ENCODE measurements at places on chromosomes 2 and 18.
A peak's percentile ranks its signal among the peaks of the same experiment; 100 is the strongest.

GRCh38 chr2:200814276-200814815, 2.6 kb downstream of the BZW1 start:
- DNase-seq, result no peak

GRCh38 chr2:165499131-165499530, 29.6 kb downstream of the CSRNP3 start:
- no peak for DNase-seq

- peak; percentile 96 for DNase-seq
Measured at GRCh38 chr2:63840785-63841253, 877 bp upstream of the UGP2 start.

- DNase-seq, result no peak
Measured at GRCh38 chr2:176997792-176998169, 214.8 kb upstream of the HNRNPA3 start.

- no peak for DNase-seq
Measured at GRCh38 chr2:48253301-48253700, 276.7 kb upstream of the STON1 start.

DNA sequence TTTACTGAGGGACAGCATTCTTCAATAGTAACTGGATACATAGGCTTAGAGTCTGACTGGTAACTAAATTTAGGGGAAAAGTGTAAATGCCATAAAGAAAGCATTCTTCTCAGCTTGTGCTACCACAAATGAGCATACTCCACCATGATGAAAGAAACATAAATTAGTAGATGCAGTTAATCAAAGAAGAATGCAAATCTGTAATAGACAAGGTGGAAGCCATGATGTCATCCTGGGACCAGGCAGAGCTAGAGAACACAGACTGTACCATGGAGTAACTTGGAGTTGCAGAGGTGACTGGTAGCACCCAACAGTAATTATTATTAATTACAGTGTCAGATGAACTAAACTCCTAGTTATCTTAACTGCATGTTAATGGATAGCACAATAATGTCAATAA, 51.7 kb downstream of the RBKS start:
- DNase-seq, result no peak

- DNase-seq, result no peak
Measured at GRCh38 chr18:74579496-74580065, 18.1 kb upstream of the ZNF407 start.

GRCh38 chr18:79315596-79315995, 80.1 kb upstream of the NFATC1 start:
- DNase-seq, result no peak

GRCh38 chr2:86105252-86105968, at the start of gene POLR1A:
POLR1A (minus strand) TSS chr2:86105886; CDS start chr2:86105776, 110 bp downstream.
- peak; percentile 63 for DNase-seq

DNA sequence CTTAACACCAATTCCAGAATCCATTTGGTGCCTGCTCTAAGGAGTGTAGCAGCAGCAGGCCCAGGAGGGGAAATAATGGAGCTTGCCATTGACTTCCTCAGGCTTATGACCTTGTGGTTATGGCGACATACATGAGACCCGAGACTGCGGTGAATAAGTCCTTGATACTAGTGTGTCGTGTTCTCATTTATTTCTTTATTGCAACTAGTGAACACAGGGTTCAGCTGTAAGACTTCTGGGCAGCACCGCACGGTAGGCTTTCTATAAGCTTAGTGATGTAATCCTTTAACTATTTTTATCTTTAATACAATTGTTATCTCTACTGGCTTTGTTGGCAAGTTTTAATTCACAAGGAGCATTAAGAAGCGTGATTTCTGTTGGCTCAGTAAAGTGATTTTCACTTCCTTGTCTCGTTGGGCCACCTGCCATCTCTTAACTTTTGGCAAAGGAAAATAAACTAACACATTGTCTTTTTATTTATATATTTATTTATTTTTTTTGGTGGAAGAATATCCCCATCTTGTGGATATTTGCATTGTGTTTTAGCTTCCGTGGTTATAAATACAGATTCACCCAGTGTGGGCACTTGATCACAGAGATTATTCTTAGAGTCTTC, 139.8 kb downstream of the LTBP1 start:
- no peak for DNase-seq

- no peak for DNase-seq
Measured at GRCh38 chr2:128300151-128301020, 18.3 kb downstream of the HS6ST1 start.

- DNase-seq, result no peak
Measured at GRCh38 chr2:48586433-48586832, 31.2 kb upstream of the GTF2A1L start.

DNA sequence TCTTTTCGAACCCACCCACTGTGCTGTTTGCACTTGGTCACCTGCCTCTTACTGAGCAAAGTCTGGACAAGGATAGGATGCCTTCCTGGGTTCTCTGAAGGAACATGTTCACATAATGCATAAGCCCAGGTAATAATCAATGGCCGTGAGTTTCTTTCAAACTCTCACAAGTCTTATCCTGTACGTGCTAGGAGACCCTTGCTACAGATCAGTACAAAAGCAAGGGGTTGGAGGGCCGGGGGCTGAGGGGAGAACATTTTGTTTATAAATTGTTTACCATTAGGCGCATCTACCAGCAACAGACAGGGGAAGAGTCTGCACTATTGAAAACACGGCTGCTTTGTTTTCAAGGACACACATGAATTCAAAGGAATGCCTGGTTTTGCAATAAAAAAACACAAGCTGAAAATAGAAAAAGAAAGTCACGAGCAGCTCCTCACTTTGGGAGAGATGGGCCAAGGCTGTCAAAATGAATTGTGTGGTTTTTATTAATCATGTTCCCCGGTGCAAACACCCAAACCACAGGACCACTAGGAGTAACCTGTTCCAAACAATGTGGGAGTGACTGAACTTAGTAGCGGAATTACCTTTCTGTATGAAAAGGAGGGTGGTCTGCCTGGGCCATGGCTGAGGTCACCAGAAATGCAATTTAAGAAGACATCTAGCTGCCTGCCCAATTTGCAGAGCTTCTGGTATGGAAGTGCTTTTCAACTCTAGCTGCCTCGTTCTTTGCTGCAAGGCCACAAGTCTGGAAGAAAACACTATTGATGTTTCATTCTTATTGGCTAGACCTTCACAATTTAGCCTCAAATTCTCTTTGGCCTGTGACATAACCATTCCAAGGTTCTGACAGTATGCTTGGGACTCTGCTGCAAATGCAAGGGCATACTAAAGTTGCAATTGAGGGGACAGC, 73.5 kb downstream of the CCBE1 start:
- no peak for DNase-seq

DNA sequence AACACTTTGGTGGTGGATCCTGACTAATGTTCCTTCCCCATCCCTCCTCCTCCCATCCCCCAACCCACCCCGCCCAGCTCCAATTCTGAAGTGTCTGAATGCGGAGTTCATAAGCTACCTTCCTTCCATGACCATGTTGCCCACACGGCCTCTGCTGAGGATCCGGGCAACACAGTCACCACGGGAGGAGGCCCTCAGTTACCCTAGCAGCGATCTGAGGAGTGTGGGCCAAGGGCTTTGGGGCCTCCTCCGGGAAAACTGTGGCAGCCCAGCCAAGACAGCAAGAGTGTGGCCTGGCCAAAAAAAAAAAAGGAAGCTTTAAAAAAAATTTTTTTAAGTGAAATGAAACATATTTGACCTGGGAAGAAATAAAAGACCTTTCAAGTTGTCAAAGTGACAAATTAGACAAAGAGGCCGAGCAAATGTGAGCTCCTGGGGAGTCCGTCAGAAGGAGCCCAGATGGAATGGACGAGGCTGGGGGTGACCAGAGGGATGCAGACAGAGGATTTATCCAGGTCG, 169.0 kb upstream of the PKDCC start:
- DNase-seq, result no peak

- no peak for DNase-seq
Measured at GRCh38 chr18:76328140-76328539, 166.9 kb downstream of the ZNF516 start.

DNA sequence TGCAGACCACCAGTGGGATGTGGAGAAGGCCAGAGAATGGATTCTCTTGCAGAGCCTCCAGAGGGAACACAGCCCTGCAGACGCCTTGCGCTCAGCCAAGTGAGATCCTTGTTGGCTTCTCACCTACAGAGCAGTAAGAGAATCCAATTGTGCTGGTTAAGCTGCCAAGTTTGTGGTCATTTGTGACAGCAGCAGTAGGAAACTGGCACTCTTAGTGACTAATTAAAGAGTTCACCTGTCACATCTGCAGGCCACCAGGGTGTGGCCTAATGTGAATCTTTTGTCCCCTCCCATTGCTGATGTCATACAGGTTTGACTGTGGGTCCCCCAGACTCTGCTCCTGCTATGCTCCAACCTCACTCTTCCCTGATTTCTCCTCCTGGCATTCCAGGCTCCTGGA, 235.9 kb downstream of the TFCP2L1 start:
- DNase-seq, result no peak

DNA sequence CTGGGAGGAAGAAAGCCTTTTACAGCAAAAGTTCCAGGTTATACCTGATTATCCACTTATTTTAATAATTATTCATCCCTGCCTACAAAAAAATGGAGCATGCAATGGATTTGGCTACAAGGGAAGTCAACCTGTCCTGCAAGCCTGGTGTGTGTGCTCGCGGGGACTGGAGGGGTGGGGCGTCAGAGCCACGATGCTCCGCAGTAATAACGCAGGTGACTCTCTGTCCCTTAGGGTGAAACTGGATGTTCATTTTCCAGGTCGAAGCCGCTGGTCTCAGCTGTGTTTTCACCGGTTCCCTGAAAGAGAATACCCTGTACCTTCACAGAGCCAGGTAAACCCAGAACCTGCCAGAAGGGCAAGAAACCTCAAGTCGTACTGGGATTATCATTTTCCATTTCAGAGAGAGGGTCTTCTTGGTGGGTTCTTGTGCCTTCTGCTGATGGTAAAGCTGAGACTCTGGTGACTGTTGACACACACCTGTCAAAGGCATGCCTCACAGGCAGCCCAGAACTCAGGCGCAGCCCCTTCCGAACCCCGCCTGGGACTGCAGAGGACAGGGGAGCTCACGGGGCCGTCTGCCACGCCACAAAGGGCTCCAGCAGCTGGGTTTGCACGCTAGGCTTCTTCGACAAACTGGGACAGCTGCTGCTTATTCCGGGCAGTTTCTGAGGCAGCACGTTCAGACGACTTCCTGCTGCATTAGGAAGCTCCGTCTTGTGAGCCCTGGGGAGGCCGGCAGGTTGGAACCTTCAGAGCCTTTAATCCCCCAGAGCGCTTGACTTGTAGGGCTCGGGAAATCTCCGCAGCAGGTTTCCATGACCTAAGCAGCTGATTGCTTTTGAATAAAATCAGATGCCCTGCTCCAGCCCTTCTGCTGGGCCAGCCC, 58.6 kb downstream of the KCNG2 start:
- DNase-seq, result no peak

GRCh38 chr18:23401400-23402347, 51.4 kb upstream of the RIOK3 start:
- DNase-seq, result no peak

DNA sequence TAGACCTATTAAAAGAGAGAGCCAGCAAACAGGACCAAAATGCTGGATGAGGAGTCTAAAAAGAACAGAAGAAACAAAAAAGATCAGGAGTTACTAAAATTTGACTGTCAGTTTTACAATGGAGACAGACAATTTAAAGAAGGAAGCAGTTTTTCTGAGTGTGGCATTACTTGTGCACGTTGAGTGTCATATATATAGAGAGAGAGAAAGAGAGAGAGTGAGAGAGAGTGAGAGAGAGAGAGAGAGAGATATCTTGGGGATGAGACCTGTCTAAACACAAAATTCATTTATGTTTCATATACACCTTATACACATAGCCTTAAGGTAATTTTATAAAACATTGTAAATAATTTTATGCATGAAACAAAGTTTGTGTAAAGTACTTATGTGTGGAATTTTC, 2.1 kb upstream of the GALNT3 start:
- DNase-seq, result no peak

DNA sequence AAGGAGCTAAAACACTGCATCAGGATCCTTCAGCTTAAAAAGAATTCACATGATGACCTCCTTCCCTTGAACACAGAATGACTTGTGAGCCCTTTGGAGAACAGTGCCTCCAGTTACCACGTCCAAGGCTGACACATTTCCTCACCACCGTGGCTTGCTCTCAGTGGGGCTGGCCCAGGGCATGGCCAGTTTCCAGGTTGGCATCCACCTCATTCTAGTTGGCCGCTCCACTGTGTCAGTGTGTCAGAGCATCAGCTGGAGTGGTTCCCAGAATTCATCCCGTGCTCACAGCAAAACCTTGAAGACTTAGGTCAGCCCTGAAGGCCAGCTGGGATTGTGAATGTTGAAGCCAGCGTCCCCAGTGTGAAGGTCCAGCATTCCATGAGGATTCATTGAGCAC, 158.5 kb downstream of the INSIG2 start:
- DNase-seq, result no peak

DNA sequence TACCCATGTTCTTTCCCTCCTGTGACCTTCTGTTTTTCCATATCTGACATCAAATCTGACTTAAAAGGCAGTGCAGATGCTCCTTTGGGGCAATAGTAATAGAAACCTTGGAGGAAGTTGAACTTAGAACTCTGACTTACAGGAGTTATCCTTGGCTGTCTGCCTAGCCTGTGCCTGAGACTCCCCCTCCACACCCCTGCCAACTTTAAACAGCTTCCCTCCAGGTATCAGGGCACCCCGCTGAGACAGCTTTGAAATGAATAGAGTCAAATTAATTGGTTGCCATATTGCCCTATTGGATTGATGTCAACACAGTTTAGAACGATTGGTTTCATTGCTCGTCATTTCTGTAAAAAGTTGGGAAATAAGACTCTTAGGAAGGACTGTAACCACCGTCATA, 322.0 kb downstream of the PRKCE start:
- DNase-seq, result no peak

DNA sequence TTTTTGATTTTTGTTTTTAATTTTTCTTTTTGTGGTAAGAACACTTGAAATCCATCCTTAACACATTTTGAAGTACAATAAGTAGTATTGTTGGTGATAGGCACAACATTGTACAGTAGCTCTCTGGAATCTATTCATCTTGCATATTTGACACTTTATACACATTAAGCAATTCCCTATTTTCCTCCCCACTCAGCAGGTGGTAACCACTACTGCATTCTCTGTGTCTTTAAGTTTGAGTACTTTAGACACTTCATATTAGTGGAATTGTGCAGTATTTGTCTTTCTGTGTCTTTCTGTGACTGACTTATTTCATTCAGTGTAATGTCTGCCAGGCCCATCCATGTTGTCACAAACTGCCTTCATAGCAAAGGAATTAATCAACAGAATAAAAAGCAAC, 471.7 kb upstream of the CDH20 start:
- no peak for DNase-seq

DNA sequence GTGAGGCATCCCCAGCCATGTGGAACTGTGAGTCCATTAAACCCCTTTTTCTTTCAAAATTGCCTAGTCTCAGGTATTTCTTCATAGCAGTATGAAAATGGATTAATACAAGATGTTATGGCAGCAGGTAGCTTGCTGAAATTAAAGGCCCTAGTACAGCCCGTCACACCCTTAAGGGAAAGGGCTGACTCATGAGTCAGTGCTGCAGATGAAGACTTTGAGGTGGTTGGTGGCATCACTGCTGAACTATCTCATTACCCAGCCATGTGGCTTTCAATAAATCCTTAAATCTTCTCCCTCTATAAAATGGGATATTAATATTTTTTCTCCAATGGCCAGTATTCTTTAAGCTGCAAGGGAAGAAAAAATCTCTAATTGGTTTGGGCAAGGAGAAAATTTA, 226.1 kb upstream of the CCDC68 start:
- DNase-seq, result no peak

- no peak for DNase-seq
Measured at GRCh38 chr2:189538402-189538801, 42.2 kb downstream of the SLC40A1 start.

- DNase-seq, result no peak
Measured at GRCh38 chr2:226661789-226662545, 137.7 kb downstream of the IRS1 start.

Measured in activated CD8-positive, alpha-beta memory T cell treated with anti-CD3 and anti-CD28 coated beads for 1 hour (primary cell).